ENCODE measurements at places on chromosomes 2 and 18.

- DNase-seq = no peak
Observed at GRCh38 chr18:5414546-5414945, 119.0 kb upstream of the ZBTB14 start.

- no peak for DNase-seq
Observed at GRCh38 chr2:202909394-202910192, 1.9 kb downstream of the WDR12 start.

- no peak for DNase-seq
Observed at GRCh38 chr2:19754907-19755306, 146.9 kb downstream of the TTC32 start.

GRCh38 chr2:121966663-121967062 is 211.2 kb downstream of the TSN start:
- DNase-seq = no peak

- DNase-seq = no peak
Observed at GRCh38 chr18:55627007-55627406, 39.0 kb upstream of the TCF4 start.

- no peak for DNase-seq
Observed at GRCh38 chr2:41941831-41942230, 106.0 kb upstream of the PKDCC start.

- DNase-seq = no peak
Observed at GRCh38 chr2:136770384-136770783, 5.0 kb downstream of the THSD7B start.

GRCh38 chr2:157784169-157784822 is 91.8 kb downstream of the ACVR1 start:
- DNase-seq = no peak

GRCh38 chr2:161631855-161632391 is 7.7 kb downstream of the SLC4A10 start:
- no peak for DNase-seq

GRCh38 chr18:3014503-3015203 is 1.7 kb upstream of the LPIN2 start:
- no peak for DNase-seq

DNA sequence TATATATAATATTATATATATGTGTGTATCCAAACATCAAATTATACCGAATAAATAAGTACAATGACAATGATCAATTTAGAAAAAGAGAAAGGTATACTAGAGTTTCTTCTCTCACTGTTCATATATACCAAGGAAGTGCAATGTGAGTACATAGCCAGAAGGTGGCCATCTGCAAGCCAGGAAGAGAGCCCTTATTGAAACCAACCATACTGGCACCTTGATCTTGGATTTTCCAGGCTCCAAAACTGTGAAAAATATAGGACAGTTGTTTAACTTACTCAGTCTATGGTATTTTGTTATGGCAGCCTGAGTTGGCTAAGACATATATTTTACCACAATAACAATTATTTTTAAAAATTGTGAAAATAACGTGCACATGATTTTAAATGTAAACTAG is 1490.2 kb upstream of the SLC39A10 start:
- DNase-seq = no peak

- DNase-seq = no peak
Observed at GRCh38 chr2:238425979-238426567, 654 bp upstream of the ASB1 start.
